A549 treated with AZD2906 at 1 μM for 4 hours (cell line): ENCODE measurements at places on chromosomes 3 and 15. TPM values are rescaled to one million over a fixed set of nuclear protein-coding genes. Genes with fewer than 3 reads are reported as not detected.

The FBXL2 gene
- total RNA-seq, result 6.9 to 8.0 TPM (median 7.5 TPM) in 5 replicates

The CIDEC gene
- total RNA-seq, result 75.0 to 98.5 TPM (median 81.8 TPM) in 5 replicates

The MRPL3 gene
- 88.8 to 112 TPM (median 91.0 TPM) in 5 replicates for total RNA-seq

The RAMAC gene
- 43.9 to 61.6 TPM (median 45.8 TPM) in 5 replicates for total RNA-seq

The TUSC7 gene
- total RNA-seq, result not detected in 5 replicates

The CLDN18 gene
- not detected in 5 replicates for total RNA-seq

The APOD gene
- total RNA-seq, result 1.3 to 2.1 TPM (median 1.6 TPM) in 5 replicates

The PLD1 gene
- total RNA-seq, result 6.3 to 8.9 TPM (median 8.0 TPM) in 5 replicates

The RPSA gene
- 2,590 to 2,825 TPM (median 2,665 TPM) in 5 replicates for total RNA-seq

The ALDH1A3 gene
- 16.6 to 27.1 TPM (median 20.1 TPM) in 5 replicates for total RNA-seq

The CCDC50 gene
- total RNA-seq, result 22.7 to 26.2 TPM (median 26.2 TPM) in 5 replicates

The SLC6A20 gene
- total RNA-seq, result 0.03 to 0.08 TPM (median 0.06 TPM) in 4 of 5 replicates, not detected in the other

The LRRK1 gene
- total RNA-seq, result 13.6 to 17.6 TPM (median 16.4 TPM) in 5 replicates

The CLDN1 gene
- 15.3 to 20.2 TPM (median 18.5 TPM) in 5 replicates for total RNA-seq

The GUCA1C gene
- total RNA-seq, result not detected in 5 replicates

The ANKRD28 gene
- 36.5 to 69.2 TPM (median 46.3 TPM) in 5 replicates for total RNA-seq

The KIF7 gene
- 3.4 to 5.1 TPM (median 4.1 TPM) in 5 replicates for total RNA-seq

The PRTG gene
- total RNA-seq, result 8.9 to 10.9 TPM (median 9.9 TPM) in 5 replicates

The CAMK2N2 gene
- 0.69 to 1.8 TPM (median 1.4 TPM) in 5 replicates for total RNA-seq

The ACP3 gene
- 0.03 to 0.11 TPM (median 0.05 TPM) in 3 of 5 replicates, not detected in the others for total RNA-seq

The CNTN3 gene
- not detected in 5 replicates for total RNA-seq

The KBTBD8 gene
- 0.44 to 1.4 TPM (median 0.53 TPM) in 5 replicates for total RNA-seq

The AHSG gene
- 0.05 to 0.12 TPM (median 0.06 TPM) in 4 of 5 replicates, not detected in the other for total RNA-seq

The LRRC58 gene
- total RNA-seq, result 12.5 to 14.8 TPM (median 14.2 TPM) in 5 replicates

The TJP1 gene
- 57.8 to 93.2 TPM (median 72.8 TPM) in 5 replicates for total RNA-seq

The UPK1B gene
- total RNA-seq, result 10.5 to 12.8 TPM (median 12.3 TPM) in 5 replicates

The CD80 gene
- total RNA-seq, result 0.03 TPM in 1 of 5 replicates, not detected in the others

The MNS1 gene
- total RNA-seq, result 1.9 to 3.4 TPM (median 2.6 TPM) in 5 replicates

The GPR176 gene
- total RNA-seq, result 8.6 to 12.9 TPM (median 9.8 TPM) in 5 replicates

The GHSR gene
- total RNA-seq, result not detected in 5 replicates

The PRR20G gene
- total RNA-seq, result 1.4 to 2.8 TPM (median 2.6 TPM) in 5 replicates

The WDR93 gene
- total RNA-seq, result 0.13 to 0.25 TPM (median 0.21 TPM) in 5 replicates

The SLC38A3 gene
- total RNA-seq, result 0.03 to 0.15 TPM (median 0.13 TPM) in 4 of 5 replicates, not detected in the other

The CD276 gene
- total RNA-seq, result 63.7 to 76.9 TPM (median 75.0 TPM) in 5 replicates

The GPR62 gene
- not detected in 5 replicates for total RNA-seq

The CSTA gene
- 0.81 to 1.1 TPM (median 0.86 TPM) in 5 replicates for total RNA-seq

The GNAT1 gene
- total RNA-seq, result 0.05 to 0.25 TPM (median 0.22 TPM) in 3 of 5 replicates, not detected in the others

The TMEM44 gene
- total RNA-seq, result 8.1 to 11.3 TPM (median 10.6 TPM) in 5 replicates

The IL5RA gene
- total RNA-seq, result not detected in 5 replicates

The CYP1A1 gene
- total RNA-seq, result 1.2 to 2.2 TPM (median 1.7 TPM) in 5 replicates

The SLC25A20 gene
- 10.3 to 11.5 TPM (median 10.7 TPM) in 5 replicates for total RNA-seq

The LTK gene
- total RNA-seq, result 0.05 to 0.20 TPM (median 0.05 TPM) in 5 replicates

The WNT7A gene
- total RNA-seq, result 0.03 to 0.09 TPM (median 0.06 TPM) in 4 of 5 replicates, not detected in the other

The ATP6V1A gene
- 15.4 to 19.9 TPM (median 16.7 TPM) in 5 replicates for total RNA-seq
